Naive thymus-derived CD4-positive, alpha-beta T cell (primary cell): ENCODE measurements at places on chromosomes 1 and 21. TPM values are rescaled to one million over a fixed set of nuclear protein-coding genes. Genes with fewer than 3 reads are reported as not detected.

DNA sequence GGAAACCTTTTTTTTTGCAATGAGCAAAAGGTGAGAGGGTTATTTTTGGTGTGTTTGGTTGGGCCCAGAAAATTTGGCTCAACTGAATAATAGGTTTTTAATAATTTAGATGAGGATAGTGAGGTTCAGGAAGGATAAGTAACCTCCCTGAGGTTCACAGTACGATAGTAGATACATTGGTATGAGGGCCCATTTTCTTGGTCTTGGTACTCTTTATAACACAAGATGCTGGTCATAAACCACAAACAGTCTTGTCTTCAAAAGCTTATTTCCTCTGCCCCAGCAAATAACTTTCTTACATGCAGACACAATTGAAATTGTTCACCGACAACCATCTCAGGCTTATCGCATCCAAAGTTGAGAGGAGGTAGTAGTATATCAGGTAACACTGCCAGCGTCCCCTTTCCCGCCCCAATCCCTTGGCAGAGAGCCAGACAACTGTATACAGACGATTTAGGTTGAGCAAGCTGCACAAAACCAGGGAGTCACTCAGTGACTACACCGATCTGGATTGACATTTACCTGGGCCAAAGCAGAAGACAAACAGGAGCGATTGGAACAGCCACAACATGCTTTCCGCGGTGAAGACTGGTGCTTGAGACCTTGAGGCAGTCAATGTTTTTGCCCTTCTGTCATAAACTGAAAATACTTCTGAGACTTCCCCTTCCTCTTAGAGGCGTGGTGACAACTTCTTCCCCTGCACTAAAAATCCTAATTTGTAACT, at the start of gene SLAMF6:
Gene SLAMF6, minus strand, starts transcription at position 634 of the 724 bp plus-strand sequence. Its CDS starts 63 bp downstream, at position 571.
- peak; percentile 45 for DNase-seq

DNA sequence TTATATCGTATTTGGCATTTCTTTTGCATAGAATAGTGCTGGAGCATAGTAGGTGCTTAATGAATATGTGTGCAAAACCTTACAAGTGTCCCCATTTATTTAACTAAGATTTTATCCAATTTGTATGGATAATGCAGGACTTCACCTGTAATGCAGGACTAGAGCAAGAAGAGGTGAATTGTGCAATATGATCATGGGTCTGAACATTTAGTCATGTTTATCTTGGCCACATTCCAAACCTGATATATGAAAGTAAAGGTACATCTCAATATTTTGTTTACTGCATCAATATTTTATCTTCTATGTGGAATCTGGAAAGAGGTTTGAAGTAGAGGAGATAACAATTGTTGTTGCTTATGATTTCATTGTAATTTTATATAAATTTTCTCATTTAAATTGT, 1626.7 kb upstream of the B3GALT2 start:
- DNase-seq: no peak

DNA sequence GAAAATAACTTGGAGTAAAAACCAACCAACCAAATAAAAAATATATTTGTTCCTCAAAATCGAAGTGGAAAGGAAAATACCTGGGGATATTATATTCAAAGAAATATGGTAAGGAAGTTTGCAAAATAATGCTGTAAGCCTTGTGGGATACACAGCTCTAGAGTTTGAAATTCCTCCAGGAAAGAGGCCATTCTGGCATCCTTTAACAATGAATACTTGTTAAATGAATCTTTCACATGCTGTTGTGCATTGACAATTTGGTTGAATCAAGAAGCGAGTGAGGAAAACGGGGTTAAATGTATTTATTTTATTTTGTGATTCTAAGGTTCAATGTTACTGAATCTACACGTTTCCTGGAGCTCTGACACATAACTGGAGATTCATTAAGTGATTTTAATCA, 30.5 kb upstream of the NTNG1 start:
- DNase-seq: no peak

The PLD5 gene
- not detected for total RNA-seq

GRCh38 chr21:33825915-33826314, 89.7 kb downstream of the ATP5PO start:
- DNase-seq: no peak

GRCh38 chr1:113808450-113809195, 3.7 kb downstream of the RSBN1 start:
- DNase-seq: no peak

DNA sequence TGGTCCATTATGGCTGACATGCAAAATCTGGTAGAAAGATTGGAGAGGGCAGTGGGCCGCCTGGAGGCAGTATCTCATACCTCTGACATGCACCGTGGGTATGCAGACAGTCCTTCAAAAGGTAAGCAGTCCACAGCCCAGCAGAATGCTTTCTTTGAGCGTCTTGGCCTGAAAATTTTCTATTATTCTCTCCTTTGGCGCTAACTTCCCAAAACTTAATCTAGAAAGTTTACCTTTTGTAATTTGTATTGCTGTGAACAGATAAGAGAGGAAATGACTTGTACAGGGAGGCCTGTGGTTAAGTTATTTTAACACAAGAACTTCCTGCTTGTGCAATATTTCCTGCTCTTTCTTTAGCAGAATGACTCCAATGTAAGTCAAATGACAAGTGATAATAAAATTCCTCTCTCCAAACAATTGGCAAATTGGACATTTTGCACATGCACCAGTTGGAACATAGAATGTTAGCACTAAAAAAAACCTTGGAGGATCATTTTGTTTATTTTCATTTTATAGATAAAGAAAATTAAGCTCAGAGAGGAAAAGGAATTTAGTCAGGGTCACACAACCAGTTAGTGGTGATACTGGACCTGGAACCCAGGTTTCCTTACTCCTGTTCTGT, 18.9 kb downstream of the CAP1 start:
- peak; percentile 56 for DNase-seq

The ESRRG gene
- not detected for total RNA-seq

GRCh38 chr1:172342584-172343239, 77.8 kb upstream of the C1orf105 start:
- DNase-seq: no peak

The ZYG11A gene
- 0.12 and 0.25 TPM in 2 replicates for total RNA-seq

The CYP4Z1 gene
- total RNA-seq: not detected

- DNase-seq: no peak
Measured at GRCh38 chr1:224095867-224096266, 18.0 kb upstream of the FBXO28 start.

DNA sequence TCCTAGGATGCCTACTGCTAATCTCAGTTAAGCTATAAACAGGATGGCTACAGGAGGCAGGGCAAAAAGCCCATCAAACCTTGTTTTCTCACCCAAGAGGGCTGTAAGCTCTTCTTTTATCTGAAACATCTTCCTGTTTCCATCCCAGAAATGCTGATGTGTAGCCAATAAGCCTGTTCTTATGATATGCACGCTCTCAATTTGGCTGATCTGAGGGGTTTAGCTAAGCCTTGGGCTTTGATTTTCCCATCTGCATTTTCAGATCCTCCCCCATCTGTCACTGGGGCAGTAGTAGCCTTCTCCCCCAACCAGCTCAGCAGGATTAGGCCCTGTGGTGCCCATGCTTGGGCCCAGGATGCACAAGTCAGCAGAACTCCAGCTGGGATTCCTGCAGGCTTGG, 105.0 kb downstream of the BRINP2 start:
- DNase-seq: no peak

DNA sequence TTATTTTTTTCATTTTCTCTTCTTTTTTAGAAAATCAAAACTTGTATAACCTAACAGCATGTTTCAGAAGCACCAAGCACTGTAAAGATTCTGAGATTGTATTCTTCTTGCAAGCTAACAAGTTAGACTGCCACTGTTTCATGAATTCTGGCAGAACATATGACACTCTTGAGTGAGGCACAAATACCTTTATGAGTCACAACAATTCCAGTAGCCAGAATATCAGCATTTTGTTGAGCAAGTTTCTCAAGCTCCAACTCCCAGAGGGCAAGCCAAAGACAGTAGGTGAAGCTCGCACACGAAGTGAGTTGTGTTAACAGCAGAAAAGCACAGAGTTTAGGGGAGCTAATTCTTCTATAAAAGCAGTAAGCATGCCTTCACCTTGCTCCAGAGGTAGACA, 268.8 kb upstream of the NCAM2 start:
- no peak for DNase-seq

DNA sequence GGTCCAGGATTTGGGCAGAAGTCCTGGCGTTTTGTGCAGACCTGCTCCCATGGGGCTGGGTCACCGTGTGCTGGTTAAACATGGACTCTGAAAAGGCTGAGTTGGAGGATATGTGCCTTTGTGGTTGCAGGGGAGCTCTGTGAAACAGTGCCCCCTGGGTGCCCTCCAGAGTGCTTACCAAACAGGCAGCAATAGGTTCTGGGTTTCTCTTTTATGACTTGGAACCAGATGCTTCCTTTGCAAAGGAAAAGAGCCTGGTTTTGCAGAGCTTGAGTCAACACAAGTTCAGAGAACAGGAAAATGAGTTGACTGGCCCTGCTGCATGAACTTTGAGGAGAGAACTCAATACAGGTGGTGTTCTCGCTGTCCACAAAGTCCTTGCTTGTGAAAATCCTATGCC, 288.9 kb downstream of the TM2D1 start:
- no peak for DNase-seq

The OR2L8 gene
- total RNA-seq: 1.4 TPM

GRCh38 chr1:203480525-203481084, 5.0 kb downstream of the PRELP start:
- DNase-seq: peak; percentile 12

- no peak for DNase-seq
Measured at GRCh38 chr1:29289493-29289892, 53.2 kb downstream of the PTPRU start.

The CAMSAP2 gene
- 0.36 and 0.46 TPM in 2 replicates for total RNA-seq

The RIPPLY3 gene
- 0.15 TPM in 1 of 2 replicates, not detected in the other for total RNA-seq

GRCh38 chr1:234944439-234945344, 183.9 kb downstream of the TOMM20 start:
- DNase-seq: no peak

DNA sequence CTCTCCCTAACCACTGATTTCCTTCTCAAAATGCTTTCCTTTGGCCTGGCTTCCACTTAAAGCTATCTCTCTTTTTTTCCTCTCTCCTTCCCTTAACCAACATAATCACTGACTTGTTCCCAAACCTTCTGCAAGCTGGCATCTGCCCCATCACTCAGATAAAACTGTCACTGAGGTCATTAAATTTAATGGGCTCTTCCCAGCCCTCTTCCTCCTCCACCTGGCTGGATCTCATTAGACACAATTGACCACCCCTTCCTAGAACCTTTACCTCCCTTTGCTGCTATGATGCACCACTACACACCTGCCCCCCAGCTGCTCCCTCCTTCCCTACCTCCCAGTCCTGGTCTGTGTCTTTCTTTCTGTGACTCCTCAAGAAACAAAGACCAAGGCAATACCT, 44.0 kb upstream of the GJB5 start:
- DNase-seq: no peak

DNA sequence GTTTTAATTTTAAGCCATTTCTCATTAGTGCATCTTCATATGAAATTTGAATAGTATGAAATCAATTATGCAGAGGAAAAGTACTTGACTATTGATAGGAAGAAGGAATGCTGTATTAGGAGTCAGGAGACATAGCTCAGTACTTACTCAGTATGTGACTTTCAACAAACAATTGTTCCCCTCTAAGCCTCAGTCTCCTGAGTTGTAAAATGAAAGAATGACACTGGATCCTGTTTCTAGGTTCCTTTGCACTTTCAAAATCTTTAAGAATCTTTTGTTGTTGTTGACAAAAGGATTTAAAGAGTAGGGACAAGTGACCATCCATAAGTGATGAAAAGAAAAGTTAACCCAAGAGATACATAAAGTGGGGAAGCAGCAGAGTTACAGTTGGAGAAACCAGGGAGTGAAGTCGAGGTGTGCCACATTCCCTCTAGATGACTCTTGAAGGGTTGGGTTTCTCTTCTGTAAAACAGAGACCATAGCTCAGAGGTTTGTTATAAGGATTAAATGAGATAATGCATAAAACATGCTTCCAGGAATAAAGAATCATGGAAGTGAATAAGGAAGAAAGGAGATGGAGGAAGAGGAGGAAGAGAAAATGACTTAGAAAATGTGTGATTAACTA, 105.7 kb upstream of the KCNJ15 start:
- DNase-seq: no peak

The FCGR2B gene
- not detected in 2 replicates for total RNA-seq

- no peak for DNase-seq
Measured at GRCh38 chr1:150574260-150575071, 4.9 kb downstream of the MCL1 start.

- DNase-seq: no peak
Measured at GRCh38 chr1:45630429-45630828, 6.6 kb upstream of the CCDC17 start.

The MYOG gene
- total RNA-seq: not detected

- DNase-seq: no peak
Measured at GRCh38 chr1:219443763-219444162, 169.1 kb downstream of the ZC3H11B start.

DNA sequence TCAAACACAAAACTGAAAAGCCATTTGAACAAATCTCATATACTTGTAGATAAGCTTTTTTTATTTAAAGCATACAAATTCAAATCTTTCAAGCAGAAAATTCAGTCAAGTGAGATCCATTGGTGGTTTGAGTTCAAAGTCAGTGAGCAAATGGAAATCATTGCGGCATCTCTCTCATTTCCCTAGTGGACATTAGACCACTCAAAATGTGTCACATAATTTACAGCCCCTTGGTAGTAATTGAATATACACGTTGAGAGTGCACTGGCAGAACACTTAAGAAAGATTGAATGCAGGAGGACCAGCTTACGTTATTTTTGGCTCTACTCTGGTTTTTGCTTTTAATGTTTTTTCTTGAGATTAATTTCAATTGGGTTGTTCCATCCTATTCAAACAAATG, 633.7 kb downstream of the USP25 start:
- no peak for DNase-seq

GRCh38 chr1:205458777-205459566, 3.1 kb upstream of the BLACAT1 start:
- no peak for DNase-seq
